SHP77 (cell line): ENCODE measurements at places on chromosomes 11 and 22.
A peak's percentile ranks its signal among the peaks of the same experiment; 100 is the strongest.

DNA sequence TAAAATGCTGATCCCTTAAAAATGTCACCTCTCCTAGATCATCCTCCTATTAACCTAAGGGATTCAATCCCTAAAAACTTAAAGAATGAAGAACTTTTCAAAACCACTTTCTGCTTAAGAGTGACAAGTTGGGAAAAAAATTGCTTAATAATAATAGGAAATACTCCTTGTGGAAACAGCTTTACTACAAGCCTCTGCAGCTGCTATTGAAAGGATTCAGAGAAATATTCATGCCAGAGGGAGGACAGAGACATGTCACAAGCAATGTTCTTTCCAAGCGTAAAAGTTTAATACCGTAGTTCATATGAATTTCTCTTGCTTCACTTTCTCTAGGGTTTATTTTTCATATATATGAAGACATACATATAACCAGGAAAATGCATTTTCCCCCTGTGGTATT is 98.2 kb downstream of the ARHGAP20 start:
- no peak for DNase-seq

- DNase-seq: no peak
These were observed 19.8 kb upstream of the ABCC8 start for GRCh38 chr11:17496406-17496805.

GRCh38 chr11:27438595-27438981 is 34.0 kb downstream of the LGR4 start:
- no peak for DNase-seq

GRCh38 chr11:82092904-82093303 is 640.8 kb downstream of the FAM181B start:
- DNase-seq: no peak

DNA sequence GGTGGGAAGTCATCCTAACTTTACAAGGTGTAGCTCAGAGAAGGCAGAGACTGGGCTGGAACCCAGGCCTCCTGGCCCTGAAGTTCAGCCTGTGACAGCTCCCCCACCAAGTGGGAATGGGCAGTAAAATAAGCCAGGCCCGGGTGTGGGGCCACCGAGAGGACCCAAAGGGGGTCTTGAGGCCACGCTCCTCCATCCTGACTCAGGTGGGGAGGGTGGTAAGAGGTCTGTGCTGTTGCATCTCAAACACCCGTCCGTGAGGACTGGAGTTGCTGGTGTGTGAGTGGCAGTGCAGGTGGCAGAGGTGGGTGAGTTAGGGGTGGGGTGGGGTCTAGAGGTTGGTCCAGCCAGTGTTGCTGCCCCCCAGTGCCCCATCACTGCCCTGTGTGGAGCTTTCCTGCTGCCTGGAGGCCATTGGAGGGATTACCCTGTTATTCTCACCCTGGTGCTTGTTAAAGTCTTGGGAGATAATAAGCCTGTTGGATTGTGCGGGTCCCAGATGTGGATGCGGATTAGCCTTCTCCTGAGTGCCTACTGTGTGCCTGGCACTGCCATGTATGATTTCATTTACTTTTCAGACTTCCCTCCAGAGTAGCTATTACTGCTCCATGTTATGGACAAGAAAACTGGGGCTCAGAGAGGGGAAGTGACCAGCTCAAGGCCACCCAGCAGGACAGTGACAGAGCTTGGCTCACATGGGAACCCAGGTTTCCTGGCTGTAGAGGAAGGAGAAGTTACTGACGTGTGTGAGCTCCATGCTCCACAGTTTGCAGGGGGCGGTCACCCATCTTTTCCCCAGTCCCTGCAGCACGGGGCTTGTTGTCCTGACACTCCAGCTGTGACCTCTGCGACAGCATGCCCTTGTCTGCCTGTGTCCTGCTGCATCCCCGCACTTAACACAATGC is 12.9 kb downstream of the SERPINH1 start:
- DNase-seq: no peak

DNA sequence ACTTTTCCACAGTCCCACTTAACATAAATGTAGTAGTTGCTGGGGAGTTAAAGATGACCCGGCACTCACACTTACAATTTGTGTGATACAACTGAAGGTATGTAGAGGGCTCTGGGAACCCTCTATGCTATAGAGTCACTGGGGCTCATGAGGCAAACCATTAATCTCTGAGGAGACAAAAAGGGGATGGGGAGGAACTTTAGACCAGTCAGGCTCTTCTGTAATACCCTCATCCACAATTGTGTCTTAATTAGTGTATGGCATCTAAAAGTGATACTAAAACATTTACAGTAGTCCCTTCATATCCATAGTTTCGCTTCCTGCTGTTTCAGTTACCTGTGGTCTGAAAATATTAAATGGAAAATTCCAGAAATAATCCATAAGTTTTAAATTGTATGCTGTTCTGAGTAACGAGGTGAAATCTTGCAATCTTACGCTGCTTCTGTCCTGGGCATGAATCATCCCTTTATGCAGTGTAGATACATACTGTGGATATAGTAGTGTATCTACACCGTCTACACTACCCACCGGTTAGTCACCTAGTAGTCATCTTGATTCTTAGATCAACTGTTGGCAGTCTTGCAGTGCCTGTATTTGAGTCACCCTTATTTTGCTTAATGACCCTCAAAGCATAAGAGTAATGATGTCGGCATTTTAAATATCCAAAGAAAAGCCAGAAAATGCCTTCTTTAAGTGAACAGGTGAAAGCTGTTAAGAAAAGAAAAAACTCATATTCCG is 12.2 kb downstream of the CBL start:
- no peak for DNase-seq

- no peak for DNase-seq
These were observed 89.4 kb downstream of the PKNOX2 start for GRCh38 chr11:125253795-125254525.

GRCh38 chr11:68042219-68043028 is 3.6 kb downstream of the TCIRG1 start:
- no peak for DNase-seq

GRCh38 chr11:124474079-124474478 is 28.6 kb upstream of the OR8B8 start:
- no peak for DNase-seq

- DNase-seq: peak; percentile 55
These were observed 6.7 kb upstream of the MCAM start for GRCh38 chr11:119323532-119324033.

- DNase-seq: peak; percentile 79
These were observed 24.9 kb upstream of the SHISAL1 start for GRCh38 chr22:44337678-44338004.

DNA sequence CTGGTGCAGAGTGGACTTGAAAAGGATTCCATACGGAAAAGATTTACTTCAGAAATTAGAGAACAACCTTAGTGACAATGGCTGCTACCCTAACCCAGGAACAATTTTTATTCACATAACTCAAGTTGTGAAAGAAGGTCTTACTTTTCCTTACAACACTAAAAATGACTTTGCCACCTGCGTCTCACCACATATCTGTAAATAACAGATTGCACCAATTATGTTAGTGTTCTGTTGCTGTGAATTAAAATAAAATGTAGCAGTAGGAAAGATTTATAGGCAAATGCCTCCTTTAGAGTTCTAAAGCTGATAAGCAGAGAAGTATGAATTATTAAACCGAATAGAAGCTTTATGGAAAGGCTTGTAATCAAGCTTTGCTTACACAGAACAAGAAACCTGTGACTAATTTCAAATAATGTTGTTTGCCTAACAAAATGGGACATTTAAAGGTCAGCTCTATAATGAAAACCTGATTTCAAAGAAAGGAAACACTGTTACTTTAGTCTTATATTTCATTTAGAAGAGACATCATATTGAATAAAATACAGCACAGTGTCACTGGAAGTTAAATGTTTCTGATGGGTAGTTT is 2237.8 kb downstream of the LRRC4C start:
- DNase-seq: no peak

- no peak for DNase-seq
These were observed 46.3 kb upstream of the ZC3H12C start for GRCh38 chr11:110046775-110047380.

- DNase-seq: no peak
These were observed 21.1 kb downstream of the MRGPRX2 start for GRCh38 chr11:19039409-19039808.

DNA sequence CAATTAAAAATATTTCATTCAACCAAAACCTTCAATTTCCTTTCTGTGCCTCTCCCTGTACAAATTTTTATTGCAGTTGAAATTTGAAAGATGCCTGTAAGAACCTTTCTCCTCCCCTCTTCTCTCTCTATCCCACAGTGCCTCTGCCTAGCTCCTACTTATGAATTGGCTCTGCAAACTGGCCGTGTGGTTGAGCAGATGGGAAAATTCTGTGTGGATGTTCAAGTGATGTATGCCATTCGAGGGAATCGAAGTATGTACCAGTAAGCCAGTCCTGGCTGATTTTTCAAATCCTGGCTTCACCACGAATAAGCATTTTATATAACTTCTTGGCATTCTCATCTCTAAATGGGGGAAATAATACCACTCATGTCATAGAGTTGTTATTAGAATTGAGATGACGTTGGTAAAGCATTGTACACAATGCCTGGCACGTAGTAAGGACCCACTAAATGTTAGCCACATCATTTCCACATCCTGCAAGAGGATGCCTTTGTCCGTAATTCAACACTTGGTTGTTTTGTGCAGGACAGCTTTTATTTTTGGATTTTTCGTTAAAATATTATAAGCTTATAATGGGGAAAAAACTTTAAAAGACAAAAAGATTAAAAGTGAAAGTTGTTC is 6.0 kb downstream of the DDX25 start:
- DNase-seq: no peak

DNA sequence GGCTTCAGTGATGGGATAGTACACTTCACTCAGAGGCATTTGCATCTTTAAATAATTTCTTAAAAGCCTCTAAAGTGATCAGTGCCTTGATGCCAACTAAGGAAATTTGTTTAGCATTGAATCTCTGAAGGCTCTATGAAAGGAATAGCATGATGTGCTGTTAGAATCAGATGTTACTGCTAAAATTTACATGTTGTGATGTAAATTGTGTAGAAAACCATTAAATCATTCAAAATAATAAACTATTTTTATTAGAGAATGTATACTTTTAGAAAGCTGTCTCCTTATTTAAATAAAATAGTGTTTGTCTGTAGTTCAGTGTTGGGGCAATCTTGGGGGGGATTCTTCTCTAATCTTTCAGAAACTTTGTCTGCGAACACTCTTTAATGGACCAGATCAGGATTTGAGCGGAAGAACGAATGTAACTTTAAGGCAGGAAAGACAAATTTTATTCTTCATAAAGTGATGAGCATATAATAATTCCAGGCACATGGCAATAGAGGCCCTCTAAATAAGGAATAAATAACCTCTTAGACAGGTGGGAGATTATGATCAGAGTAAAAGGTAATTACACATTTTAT is 4.6 kb downstream of the MALAT1 start:
- no peak for DNase-seq

- no peak for DNase-seq
These were observed 415.4 kb downstream of the MN1 start for GRCh38 chr22:27386186-27386585.

DNA sequence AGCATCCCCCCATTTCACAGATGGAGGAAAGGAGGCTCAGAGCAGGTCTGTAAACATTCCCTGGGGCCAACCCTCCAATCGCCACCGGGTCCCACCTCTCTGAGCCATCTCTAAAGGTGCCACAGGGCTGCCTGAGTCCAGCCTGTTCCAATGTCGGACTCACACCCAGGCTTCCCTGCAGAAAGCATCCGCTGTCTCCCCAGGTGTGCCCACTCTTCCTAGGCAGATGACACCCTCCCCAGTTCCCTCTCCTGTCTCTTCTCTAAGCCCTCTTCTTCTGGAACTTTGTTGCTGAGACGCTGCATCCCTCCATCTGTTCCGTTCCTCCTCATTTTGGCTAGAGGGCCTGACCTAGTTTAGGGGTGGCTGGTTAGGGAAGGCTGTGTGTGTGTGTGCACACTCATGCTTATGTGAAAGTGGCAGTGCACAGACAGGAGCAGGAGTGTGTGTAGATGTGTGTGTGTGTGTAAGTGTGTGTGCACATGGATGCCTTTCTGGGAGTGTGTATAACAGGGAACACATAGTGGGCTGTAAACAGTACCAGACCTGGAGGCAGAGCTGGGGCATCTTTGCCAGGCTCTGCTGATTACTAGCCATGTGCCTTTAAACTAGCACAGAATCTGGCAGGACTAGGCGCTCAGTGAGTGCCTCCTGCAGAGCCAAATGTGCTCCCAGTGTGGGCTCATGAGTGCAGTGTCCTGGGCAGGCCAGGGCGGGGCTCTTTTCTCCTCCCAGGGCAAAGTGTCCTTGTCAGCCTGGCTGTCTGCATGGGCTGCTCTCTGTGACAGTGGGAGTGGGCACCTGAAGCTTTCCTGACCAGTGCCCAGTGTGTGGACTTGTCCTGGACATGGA is 77.3 kb upstream of the NECTIN1 start:
- DNase-seq: no peak

- no peak for DNase-seq
These were observed 5.3 kb upstream of the INS start for GRCh38 chr11:2166091-2166851.

DNA sequence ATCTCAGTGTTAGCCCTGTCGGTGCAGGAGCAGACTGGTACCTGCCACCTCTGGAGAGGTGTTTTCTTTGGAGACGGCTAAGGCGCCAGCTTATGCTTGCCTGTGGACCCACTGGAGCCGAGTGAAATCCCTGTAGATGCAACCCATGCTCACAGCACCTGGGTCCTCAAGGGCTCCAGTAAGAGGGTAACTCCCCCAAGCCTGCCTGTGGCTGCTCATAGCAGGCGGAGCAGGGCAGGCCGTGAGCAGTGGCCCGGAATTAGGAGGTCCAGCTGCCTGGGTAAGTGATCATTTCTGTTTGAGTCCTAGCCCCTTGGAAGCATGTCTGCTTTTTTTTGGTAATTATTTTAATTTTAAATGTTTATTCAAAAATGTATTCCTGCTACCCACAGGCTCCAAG is 43.8 kb downstream of the NAT10 start:
- no peak for DNase-seq

DNA sequence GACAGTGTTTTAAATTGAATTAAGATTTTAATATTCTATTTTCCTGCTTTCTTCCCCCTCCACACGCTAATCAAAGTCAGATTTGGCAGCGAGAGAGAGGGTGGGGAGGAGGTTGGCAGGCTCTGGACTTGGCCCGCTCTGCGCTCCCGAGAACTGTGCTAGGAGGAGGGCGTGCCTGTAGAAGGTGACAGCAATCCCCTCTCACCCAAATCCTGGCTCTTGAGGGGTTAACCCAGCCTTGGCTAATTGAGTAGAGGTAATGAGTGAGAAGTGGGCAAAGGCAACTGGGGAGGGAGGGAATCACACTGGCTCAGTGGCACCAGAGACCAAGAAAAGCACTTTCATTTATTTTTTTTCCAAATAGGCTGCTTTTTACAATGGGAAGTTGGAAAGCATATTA is 42.2 kb downstream of the BUD13 start:
- no peak for DNase-seq

- DNase-seq: no peak
These were observed 14.0 kb downstream of the MPEG1 start for GRCh38 chr11:59198726-59199125.

DNA sequence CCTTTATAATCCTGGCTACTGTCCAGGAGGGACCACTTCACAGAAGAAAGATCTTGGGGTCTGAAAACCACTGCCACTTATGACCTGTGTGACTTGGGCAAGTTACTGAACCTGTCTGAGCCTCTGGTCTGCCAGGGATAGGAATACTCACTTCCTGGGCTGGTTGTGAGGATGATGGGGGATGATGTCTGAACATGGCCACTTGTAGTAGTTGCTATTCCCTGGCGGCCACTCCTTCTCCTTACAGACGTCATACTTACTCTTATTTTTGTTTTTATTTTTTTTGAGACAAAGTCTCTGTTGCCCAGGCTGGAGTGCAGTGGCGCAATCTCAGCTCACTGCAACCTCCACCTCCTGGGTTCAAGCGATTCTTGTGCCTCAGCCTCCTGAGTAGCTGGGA is 26.1 kb downstream of the CD82 start:
- DNase-seq: no peak
